Left forelimb (tissue), 1 donor: ENCODE measurements at places on chromosomes 12 and 14.

DNA sequence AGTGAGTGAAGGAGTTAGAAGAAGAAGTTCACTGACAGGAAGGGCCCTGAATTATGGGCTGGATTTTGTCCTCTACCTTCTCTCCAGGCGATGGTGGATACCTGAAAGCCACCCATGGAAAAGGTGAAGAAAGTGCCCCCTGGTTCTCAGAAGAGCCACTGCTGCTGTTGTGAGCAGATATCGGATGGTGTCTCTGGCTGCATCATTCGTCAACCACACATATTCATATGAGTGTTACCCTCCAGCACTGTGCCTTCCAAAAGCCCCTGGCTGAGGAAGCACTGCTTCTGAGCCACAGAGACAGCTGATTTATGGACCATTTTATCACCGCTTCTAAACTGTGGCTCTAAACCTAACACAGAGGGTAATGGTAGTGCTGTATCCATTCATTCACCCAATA lies 2.0 kb upstream of the ACTN1 start:
- DNase-seq = no peak

- no peak for DNase-seq
Observed at GRCh38 chr12:23084236-23084995, 459.4 kb downstream of the ETNK1 start.

DNA sequence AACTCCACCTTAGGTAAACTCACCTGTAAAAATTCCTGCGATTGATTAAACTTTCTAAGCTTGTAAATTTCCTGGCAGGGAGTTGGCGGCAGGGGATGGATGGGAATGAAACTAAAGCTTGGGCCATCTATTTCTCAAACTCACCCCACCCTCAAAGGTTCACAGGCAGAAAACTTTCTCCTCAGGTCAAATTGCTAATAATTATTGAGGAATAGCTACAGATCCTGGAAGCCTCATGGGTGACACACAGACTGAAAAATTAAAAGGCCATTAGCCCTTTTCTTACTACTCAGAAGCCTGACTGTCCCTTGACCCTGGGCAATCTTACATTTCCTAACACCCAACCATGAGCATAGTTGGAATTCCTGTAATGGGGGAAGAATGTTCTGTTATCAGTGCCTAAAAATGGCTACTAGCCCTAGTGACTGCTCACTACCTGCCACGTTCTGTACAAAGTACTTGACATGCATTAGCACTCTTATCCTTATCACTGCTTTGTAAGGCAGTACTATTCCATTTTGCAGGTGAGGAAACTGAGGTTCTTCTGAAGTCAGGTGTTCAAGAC lies 12.4 kb upstream of the SYNDIG1L start:
- no peak for DNase-seq

DNA sequence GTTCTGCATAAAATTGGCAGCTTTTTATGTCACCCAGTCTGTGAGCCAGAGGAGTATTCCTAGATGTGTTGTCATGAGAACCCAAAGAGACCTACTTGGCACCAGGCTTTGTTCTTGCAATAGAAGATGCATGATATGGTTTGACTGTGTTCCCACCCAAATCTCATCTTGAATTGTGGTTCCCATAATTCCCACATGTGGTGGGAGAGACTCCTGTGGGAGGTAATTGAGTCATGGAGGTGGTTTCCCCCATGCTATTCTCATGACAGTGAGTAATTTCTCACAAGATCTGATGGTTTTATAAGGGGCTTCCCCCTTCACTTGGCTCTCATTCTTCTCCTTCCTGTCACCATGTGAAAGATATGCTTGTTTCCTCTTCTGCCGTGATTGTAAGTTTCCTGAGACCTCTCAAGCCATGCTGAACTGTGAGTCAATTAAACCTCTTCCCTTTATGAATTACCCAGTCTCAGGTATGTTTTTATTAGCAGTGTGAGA lies 572.0 kb upstream of the ATP2B1 start:
- DNase-seq = no peak

DNA sequence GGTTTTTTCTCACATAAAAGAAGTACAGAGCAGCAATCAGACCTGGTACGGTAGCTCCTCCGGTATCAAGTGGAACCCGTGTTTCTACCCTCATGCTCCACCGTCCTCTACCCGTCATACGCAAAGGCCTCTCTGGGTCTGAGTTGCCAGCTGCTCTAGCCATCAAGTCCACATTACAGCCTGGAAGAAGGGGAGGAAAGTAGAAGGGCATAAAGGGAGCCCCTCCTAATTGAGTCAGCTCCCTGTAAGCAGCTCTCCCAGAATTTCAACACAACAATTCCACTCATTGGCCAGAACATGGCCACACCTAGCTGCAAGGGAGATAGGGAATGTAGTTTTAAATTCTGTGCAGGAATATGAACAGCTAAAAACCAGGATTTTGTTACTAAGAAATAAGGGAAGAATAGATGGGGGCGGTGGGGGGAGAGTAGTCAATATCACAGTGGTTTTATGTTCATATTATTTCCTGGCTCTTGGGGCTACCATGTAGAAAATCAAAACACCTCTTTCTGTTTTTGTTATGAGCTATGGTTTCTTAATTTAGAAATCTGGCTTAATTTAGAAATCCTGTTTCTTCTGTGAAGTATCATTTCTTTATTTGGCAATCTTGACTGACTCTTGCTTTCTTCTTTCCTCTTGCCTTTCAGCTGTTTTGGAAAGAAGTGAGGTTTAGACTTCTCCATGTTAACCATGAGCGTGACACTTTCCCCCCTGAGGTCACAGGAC lies 103.9 kb downstream of the AKAP6 start:
- no peak for DNase-seq

DNA sequence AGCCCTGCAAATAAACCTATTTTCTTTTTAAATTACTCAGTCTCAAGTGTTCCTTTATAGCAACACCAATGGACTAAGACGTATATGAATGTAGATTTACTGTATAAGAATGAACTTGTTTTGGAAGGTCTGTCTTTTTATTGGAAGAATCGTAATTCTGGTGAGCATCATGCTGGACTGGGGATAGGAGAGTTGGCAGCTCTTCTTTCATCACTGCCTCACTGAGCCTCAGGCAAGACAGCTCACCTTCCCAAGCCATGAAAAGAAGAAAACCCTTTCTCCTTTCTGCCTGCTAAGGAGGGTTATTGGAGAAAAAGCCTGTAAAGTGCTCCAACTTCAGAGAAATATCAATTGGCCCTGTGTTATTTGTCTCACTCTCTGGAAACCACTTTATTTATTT lies 9.1 kb upstream of the RNF34 start:
- no peak for DNase-seq

DNA sequence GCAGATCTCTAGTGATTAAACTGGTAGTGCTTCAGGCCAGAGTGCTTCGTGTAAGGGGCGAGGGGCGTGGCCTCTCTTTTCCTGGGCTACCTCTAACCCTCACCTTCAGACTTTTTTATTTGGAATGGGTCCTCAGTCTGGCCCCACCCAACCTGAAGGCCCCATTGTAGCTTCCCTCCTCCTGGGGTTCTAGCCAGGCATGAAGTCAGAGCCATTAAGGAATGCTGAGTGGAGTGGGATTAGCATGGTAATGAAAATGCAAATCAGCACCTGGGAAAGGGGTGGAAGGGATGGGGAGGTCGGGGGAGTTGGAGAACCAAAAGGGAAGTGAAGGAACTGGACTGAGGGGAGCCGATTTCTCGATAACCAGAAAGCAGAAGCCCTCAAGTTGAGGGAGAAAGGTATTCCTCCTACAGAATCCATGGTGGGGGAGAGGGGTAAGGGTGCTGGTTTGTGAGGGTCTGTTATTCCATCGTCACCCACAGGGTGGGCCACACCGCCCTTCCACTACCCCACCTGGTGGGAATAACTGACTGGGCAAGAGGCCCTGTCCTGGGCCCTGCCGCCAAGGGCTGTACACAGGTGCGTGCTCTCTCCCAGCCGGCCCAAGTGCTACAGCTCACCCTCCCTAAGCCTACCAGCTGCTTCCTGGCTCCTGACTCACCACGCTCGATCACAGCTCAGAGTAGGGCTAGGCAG lies 14.1 kb downstream of the ZFHX2 start:
- no peak for DNase-seq

DNA sequence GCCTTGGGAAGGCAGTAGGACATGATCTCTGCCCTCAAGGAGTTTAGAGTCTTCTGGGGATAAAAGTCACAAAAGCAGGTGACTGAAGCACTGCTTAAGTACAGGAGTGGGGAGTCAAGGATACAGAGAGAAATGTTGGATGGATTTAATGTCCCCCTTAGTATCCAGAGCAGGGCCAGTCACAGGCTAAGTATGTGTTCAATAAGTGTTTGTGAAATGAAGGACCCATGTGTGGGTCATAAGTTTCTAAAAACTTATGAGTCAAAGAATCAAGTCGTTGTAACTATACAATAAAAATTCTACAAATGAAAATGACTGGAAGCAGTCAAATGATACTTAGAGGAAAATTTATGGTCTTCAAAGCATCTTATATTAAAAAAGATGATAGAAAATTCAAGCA lies 25.1 kb downstream of the KRT80 start:
- DNase-seq = no peak

GRCh38 chr12:121872546-121873215 lies 14.0 kb upstream of the HPD start:
- peak; percentile 70 for DNase-seq

DNA sequence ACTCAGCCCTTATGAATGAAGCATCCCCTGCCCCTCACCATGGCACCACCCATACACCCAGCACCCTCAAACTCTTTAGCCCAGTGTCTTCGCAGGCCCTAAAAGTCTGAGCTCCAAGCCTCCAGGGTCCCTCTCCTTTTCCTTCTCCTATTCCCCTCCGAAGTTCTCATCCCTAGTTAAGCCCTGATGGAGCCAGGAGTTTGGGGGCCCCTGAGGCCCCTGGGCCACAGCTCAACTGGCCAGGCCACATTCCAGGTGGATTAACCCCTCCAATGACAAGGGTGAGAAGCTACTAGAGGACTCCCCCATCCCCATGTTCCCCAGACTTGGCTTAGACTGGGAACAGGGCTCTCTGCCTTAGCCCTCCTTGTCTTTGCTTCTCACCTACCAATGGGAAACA lies 2.6 kb downstream of the RARG start:
- DNase-seq = no peak

- DNase-seq = no peak
Observed at GRCh38 chr14:93132472-93133065, 16.8 kb upstream of the ITPK1 start.

GRCh38 chr14:88243946-88244345 lies 79.1 kb downstream of the KCNK10 start:
- no peak for DNase-seq

GRCh38 chr12:50979369-50980052 lies 27.2 kb downstream of the HIGD1C start:
- no peak for DNase-seq

DNA sequence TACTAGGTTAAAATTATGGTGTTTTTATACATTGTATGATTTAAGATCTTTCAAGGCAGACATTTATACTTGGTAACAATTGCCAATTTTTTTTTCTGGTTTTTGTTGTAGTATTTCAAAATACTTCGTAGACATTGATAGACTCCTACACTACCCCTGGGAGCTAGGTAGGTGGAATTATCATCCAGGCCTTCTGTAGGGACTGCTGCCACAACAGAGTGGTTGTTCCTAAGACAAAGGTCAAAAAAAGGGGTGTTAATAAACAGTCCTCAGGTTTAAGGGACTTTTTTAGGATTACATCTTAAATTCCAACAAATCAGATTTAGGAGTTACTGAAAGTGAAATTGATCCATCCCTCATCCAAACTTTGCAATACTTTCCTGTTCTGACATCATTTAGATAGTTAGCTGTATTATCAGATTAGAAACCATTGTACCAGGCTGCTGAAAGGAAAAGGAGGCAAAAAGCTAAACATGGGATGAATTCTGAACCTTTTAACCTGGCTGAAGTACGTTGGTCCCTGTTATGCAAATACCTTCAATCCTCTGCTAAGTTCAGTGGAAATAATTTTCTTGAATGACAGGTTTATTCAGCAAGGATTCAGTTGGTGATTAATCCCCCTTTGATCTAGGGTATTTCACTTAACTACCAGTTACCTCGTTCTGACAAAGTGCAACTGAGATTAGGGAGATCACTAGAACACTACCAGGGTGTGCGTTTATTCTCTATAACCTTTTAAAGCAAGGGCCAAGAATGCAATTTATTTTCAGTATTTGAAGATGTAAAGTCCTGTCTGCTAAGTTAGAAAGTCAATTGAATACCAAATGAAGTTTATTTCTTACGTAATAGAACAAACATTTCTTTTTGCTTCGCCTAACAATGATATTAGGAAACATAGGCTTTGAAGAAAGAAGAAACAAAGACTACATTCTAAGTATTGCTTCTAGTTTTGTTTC lies 23.2 kb downstream of the AP5M1 start:
- DNase-seq = no peak

- DNase-seq = no peak
Observed at GRCh38 chr12:42793166-42793565, 203.6 kb upstream of the PRICKLE1 start.

DNA sequence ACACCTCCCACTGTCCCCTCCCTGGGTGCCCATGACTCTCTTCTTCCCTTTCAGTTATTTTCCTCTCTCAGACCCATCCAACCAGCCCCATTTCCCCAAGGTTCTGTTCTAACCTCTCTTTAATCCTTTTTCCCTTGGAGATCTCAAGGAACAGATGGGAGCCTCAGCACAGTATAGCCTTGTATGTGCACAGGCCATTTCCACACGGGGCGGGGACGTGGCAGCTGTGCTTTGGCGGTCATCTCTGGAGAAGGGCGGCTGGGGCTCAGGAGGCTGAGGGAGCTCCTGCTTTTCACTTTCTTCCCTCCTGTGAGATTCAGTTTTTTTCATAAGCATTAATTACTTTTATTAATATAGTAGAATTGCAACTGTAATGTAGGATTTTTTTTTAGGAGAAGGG lies 212.2 kb downstream of the ZFP36L1 start:
- no peak for DNase-seq

DNA sequence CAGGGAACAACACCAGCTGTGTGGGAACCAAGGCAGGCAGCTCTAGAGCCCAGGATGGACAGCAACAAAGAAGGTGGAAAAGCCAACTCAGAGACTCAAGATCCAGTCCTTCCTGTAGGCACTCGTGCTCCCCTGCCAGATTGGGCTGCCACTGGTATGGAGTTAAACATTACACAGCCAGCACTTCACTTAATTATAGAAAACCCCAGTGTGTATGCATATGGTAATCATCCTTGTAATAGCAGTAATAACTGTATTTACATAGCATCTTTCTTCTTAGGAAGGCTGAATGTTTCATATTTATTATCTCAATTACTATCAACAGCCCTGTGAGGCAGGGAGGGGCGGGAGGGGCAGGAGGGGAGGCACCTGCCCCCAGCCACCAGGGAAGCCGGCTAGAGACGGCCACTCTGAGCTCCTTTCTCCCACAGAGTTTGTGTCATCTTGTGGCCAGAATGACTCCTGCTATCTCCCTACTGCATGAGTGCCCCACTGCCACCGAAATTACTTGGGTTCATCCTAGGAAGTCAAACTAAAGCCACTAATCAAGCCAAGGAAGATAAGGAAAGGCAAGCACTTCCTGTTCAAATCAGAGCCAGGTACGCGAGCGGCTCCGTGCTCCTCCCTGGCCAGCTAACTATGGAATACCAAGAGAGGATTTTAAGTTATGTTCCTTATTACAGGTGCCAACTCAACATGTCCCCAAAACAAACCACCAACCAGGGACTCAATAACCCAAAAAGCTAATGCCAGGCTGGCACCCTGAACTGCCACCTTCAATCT lies 15.7 kb upstream of the RAB35 start:
- no peak for DNase-seq
